ENCODE measurements at places on chromosomes 13 and 19.

- no peak for DNase-seq
These were observed 1.1 kb downstream of the DLEU7 start for GRCh38 chr13:50842251-50842989.

GRCh38 chr19:45045671-45046353, 7.0 kb downstream of the CLASRP start:
- no peak for DNase-seq

- DNase-seq: no peak
These were observed 45.7 kb downstream of the TPP2 start for GRCh38 chr13:102642475-102642874.

DNA sequence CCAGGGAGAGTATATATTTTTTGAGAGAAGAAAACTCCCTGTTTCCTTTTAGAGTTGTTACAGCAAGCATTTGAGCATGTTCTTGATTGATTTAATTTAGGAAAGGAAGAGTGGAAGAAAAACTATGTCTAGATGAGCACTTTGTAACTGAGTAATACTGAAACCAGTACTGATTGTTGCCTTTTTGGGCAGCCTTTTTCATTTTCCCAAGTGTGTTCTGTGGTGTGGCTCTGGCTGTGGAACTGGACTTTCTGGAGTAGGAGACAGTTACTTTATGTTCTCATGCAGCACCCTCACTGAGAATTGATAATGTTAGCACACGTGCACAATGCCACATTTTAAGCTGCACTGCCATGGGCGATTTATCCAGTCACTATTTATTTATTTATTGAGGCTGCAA, 211.5 kb downstream of the LMO7 start:
- DNase-seq: no peak

DNA sequence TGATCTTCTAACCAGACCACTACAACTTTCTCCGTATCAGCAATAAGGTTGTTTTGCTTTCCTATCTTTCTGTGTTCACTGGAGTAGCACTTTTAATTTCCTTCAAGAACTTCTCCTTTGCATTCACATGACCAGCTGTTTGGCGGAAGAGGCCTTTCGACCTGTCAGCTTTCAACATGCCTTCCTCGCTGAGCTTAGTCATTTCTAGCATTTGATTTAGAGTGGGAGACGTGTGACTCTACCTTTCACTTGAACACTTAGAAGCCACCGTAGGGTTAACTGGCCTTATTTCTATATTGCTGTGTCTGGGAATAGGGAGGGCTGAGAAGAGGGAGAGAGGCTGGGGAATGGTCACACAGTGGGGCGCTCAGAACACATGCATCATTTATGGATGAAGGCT, 104.7 kb downstream of the TUBGCP3 start:
- no peak for DNase-seq

GRCh38 chr19:48108997-48109782, 1.4 kb downstream of the PLA2G4C start:
- no peak for DNase-seq

DNA sequence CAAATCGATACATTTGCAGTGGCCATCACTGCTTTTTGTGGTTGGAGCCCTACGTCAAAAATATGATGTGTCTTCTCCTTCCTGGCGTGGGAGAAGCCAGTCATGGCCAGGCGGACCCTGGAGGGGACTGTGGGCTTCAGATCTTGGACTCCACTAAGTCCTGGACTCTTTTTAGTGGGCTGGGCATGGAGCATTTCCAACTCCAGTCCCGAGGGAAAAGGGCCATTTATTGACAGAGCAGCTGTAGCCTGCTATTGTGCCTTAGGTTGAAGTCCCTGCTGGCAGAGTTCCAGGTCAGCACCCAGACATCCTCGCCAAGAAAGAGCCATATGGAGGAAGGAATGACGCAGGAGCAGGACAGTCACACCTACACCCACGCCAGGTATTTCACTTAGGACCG, 179.2 kb upstream of the ZNF507 start:
- no peak for DNase-seq

DNA sequence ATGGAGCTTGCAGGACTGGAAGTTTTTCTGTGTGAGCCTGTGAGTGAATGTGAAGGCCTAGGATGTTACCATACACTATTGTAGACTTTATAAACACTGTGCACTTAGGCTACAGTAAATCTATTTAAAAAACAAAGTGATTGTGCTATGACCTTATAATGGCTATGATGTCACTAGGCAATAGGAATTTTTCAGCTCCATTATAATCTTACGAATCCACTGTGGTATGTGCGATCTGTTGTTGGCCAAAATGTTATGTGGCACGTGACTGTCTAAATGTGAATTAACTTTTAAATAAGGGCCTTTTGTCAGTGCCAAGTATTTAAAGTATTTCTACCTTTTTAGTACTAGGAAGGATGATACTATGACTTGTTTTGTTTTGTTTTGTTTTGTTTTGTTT, 54.9 kb downstream of the DPY19L3 start:
- DNase-seq: no peak

DNA sequence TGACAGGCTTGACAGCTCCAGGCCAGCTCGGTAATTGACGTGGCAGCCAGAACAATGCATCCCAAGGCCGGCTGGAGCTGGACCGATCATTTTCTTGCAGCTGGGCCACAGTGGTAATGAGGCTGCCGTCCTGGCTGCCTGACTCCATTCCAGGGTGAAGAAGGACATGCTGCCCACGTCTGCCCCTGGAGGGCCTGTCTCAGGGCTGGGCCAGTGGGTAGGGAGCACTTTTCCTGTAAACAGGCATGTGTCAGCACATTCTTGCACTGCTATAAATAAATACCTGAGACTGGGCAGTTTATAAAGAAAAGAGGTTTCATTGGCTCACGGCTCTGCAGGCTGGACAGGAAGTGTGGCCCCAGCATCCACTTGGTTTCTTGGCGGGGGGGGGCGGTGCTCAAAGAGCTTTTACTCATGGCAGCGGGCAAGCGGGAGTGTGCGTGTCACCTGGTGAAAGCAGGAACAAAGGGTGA, 38.1 kb upstream of the KCTD15 start:
- peak; percentile 58 for DNase-seq

DNA sequence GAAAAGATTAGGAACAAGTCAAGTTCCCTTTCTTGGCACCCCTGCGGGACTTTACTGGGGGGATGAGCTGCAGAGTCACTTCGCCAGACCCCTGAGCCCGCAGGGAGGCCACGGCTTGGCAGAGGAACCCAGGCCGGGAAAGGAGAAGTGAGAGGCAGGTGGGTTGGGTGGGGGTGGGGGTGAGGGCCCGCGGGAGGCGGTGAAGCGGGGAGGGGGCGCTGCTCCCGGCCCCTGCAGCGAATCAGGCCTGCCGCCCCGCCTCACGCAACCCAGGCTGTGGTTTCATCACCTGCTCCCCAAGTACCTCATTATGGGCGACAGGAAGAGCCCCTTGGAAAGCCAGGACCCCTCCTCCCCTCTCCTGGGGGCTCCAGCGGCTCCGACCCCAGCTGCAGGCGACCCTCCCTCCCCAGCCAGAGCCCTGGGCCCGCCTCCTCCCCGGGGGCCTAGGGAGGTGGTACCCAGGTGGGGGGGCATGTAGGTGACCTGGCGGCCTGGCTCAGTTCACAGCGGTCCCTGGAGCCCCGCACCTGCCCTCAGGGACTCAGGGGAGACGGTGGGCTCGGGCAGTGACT, 9.5 kb downstream of the MEF2B start:
- DNase-seq: no peak

- DNase-seq: no peak
These were observed 49.3 kb downstream of the IFT88 start for GRCh38 chr13:20616059-20616797.

GRCh38 chr19:19022380-19022961, 10.8 kb downstream of the SUGP2 start:
- DNase-seq: no peak

GRCh38 chr19:55258476-55258827, 365 bp downstream of the PPP6R1 start:
- DNase-seq: peak; percentile 23

GRCh38 chr19:18868380-18869022, 27.5 kb downstream of the CERS1 start:
- no peak for DNase-seq

DNA sequence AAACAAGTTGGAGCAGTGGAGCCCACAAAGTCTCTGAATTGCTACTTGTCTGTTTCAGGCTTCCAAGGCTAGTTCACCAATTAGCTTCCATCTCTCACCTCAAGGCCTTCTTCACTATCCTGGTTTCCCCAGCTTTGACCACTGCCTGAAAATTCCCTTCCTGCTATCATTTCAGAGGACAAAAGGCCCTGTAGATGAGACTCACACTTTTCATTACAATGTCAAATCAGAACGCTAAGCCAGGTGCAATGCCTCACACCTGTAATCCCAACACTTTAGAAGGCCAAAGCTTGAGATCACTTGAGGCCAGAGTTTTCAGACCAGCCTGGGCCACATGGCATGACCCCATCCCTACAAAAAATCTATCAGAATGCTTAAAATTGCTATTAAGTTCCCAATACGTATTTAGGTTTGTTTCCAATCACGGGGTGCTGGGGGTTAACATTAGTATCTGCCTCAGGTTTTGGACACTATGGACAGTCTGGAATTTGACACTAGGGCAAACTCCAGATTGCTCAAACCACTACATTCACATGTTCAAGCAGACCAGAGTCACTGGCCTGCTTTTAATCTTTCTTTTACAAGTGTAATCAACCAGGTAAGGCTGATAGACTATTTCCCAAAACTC, 5.5 kb downstream of the TPT1 start:
- DNase-seq: no peak

GRCh38 chr19:19591133-19591825, 27.2 kb downstream of the PBX4 start:
- DNase-seq: no peak

DNA sequence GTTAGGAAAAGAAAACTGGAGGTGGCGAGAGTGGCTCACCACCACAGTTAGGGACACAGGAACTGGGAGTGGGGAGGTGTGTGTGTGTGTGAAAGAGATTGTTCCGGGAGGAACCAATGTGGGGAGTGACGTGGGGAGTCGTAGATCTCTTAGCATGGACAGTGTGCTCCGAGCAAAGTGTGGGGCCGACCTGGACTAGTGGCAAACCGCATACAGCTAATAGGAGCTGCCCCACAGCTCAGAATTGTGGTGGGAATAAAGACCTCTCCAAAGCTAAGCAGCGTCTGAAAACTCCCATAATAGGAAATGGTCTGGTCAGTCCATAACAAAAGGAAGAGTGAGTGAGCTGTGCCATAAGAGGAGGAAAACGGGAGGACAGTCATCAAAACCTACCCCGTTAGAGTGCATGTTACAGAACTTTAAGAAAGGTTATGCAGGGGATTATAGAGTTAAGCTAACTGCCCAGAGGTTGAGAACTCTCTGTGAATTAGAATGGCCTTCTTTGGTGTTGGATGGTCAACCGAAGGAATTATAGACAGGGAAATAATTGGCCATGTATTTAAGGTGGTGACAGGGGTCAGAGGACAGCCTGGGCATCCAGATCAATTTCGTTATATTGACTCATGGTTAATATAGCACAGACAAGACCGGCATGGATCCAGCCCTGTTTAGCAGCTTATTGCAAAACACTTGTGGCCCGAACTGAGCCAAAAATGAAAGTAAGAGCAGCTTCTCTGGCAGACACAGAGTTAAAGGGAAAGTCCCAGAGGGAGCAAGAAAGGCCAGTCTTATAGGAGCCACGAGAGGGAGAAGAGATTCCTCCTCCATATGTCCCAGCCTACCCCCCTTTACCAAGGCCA, 8.9 kb upstream of the SLC15A1 start:
- DNase-seq: peak; percentile 20

DNA sequence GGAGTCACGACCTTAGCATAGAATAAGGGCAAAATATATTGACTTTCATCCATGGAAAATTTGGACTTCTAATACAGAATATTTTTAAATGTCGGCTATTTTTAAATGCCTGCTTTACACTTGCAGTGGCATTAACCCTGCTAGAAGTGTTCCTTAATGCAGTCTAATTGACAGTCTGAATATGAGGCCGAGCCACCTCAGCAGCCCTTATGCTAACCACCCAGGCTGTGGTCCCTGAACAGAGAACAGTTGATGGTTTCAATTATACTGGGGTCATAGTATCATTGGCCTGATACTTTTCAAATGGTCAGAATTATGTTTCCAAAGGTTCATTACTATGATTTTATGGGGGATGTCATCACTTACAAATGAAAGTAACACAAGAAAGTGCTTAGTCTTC, 764.7 kb upstream of the SLITRK1 start:
- DNase-seq: no peak

- DNase-seq: no peak
These were observed 185.7 kb downstream of the TM9SF2 start for GRCh38 chr13:99686944-99687411.

GRCh38 chr13:19672990-19673389, 39.5 kb downstream of the MPHOSPH8 start:
- DNase-seq: no peak

- no peak for DNase-seq
These were observed 217.0 kb downstream of the NBEA start for GRCh38 chr13:35159041-35159440.

DNA sequence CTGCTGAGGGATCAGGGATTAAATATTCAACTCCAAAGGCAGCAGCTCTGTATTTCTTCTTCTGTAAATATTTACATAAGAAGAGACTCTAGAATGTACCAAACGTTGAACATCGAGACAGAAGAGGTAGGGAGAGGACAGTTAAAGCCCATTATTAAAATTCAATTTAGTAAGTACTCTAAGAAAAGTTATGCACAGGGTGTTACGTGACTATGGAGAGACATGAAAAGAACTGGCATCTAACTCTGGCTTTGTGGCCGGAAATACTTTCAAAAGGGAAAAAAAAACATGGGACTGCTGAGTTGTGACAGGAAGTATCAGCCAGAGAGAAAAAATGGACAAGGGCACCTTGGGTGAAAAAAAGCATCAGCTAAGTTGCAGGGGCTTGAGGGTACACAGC, 36.7 kb downstream of the LNX2 start:
- DNase-seq: no peak
